ENCODE measurements at places on chromosomes 3 and 15. TPM values are rescaled to one million over a fixed set of nuclear protein-coding genes. Genes with fewer than 3 reads are reported as not detected.

Gene LDHAL6B
- not detected for total RNA-seq

- DNase-seq: no peak
Measured at GRCh38 chr3:156762631-156763185, 63.4 kb upstream of the LEKR1 start.

GRCh38 chr3:12186046-12186445 is 27.3 kb upstream of the TIMP4 start:
- no peak for DNase-seq

DNA sequence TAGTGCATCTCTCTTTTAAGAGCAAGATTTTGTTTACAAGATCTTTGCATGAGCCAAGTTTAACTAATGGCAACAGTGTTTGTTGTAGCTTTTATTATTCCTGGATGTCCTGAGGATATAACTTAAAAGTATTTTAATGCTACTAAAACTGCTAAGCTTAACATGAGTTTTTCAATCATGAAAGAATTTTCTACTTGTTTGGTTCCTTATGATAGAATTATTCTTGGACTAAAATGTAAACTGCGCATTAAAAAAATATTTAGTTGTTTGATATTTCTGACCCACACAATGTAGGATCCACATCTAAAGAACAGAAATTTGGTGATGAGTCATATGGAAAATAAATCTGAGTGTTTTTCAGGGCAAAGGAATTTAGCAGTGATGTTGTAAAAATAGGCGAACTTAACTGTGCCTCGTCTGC is 70.8 kb downstream of the RAP2B start:
- no peak for DNase-seq

Gene ROBO2
- not detected for total RNA-seq

Gene ECE2
- not detected for total RNA-seq

GRCh38 chr3:100265016-100265415 is 4.2 kb downstream of the TBC1D23 start:
- DNase-seq: no peak

Gene ACAP2
- 62.9 TPM for total RNA-seq

Gene OIP5
- 0.57 TPM for total RNA-seq

DNA sequence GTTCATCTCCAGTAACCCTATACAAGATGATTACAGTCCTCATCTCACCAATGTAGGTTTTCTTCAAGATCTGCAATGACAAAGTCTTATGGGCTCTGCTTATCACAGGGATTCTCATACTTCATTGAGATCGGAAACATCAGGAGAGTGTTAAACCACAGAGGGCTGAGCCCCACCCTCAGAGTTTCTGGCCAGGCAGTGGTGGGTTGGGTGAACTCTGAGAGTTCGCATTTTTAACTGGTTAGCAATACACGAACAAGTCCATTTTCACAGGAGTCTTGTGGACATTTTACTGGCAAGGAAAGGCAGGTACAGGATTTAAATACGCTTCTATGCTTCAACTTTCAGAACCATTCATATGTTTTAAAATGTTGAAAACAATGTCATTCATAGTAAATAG is 366.7 kb upstream of the ROBO2 start:
- DNase-seq: no peak

GRCh38 chr15:29890336-29891095 is 68.2 kb upstream of the TJP1 start:
- no peak for DNase-seq

Gene PDCD7
- total RNA-seq: 26.3 TPM

Gene PRTG
- total RNA-seq: not detected

DNA sequence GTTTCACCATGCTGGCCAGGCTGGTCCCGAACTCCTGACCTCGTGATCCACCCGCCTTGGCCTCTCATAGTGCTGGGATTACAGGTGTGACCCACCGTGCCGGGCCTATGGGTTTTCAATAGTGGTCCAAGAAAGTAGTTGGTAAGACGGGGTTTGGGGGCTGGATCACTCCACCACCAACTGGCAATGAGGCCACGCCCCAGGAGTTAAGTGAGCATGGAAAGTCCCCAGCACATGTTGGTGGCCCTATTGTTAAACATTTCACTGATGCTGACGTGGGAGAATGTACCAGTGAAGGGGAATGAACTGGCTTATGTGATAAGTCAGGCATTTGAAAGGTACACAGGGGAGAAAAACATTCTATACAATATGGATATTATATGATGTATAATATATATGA is 80.4 kb downstream of the CHRD start:
- no peak for DNase-seq

DNA sequence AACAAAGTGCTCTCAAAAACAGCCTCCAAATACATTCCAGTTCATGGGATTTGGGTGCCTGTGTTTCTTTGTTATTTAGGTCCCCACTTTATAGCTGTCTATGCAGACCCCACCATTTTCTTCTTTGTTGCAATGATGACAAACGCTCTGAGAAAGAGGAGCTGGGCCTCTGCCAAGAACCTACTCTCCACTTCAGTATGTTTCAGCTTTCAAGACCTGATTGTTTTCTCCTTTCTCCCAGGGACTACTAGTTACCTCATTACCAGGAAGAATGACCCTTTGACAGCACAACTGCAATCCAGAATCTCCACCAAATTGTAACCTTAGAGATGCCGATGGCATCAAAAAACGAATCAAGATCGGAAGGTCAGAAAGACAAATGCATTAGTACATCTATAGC is 236.8 kb downstream of the MEIS2 start:
- no peak for DNase-seq

GRCh38 chr3:114642951-114643741 is 349.3 kb downstream of the TIGIT start:
- DNase-seq: no peak

GRCh38 chr3:17535274-17535673 is 207.2 kb downstream of the TBC1D5 start:
- DNase-seq: no peak

DNA sequence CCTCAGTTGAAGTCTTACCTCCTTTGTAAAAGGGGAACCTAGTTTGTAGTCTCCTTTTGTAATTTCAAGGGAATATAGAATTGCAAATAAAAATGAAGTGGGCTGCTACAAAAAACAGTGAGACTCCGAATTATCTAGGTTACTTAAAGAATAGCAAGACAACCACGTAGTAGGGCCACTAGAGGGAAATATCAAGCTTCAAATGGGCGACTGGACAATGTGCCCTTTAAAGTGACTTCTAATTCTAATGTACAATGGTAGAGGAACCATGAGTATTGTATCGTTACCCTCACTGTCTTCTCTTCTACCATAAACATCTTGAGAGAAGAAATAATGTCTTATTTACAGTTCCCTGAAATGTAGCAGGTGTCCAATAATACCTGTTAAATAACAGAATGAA is 56.3 kb downstream of the TP63 start:
- no peak for DNase-seq

DNA sequence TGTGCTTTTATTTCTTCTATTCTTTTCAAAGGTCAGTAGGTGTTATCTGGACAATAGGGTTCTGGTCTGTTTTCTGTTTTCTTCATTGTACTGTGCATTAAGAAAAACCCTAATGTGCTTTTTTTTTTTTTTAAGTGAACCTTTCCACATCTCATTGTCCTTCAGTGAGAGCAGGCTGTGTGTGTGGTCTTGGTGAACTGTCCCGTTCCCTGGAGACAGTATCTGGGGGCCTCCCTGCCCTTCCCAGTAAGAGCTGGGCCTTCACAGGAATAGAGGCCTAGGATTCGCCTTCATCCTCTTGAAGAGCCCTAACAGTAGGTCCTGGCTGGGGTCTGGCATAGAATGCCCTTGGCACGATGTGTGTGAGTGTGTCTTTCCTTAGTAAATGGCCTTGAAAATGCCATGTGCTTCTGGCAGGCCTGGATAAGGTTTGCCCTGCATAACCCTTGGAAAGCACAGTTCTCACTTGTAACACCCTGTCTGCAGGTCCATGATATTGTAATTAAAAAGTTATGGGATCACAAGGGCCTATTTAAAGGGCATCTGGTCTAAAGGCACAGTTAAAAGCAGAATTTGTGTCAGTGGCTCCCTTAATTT is 81.2 kb downstream of the IGF1R start:
- DNase-seq: no peak

DNA sequence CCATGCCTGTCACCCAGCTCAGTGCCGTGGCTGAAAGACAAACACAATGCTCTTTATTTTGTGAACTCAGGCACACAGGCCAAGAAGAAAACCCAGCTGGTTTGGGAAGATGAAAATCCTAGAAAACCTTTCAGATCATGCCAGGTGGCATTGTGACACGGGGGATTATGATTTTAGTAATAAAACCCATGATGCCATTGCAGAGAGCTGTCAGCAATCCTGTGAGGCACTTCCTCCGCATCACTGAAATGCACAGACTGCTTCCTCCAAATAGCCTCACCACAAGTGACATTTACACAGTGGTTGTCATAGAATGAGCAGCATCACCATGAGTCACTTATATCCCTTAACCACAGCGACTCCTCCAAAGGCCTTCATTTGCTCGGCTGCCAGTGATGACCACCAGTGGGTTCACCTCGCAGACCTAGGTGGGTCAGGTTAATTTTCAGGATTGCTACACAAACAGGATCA is 22.7 kb downstream of the ABHD6 start:
- DNase-seq: no peak
